ENCODE measurements at places on chromosomes 5 and 9. TPM values are rescaled to one million over a fixed set of nuclear protein-coding genes. Genes with fewer than 3 reads are reported as not detected.

GRCh38 chr9:94934816-94935328 lies 208.4 kb downstream of the AOPEP start:
- no peaks in the 10 kb centered on the region for H3K27me3 ChIP-seq
- DNase-seq = no peak
- H3K4me1 ChIP-seq = peaks cover 22% of the 10 kb centered on the region

GCNT4 gene
- total RNA-seq = 2.5 TPM

MPDZ gene
- 26.3 TPM for total RNA-seq

GRCh38 chr5:154291917-154292316 lies 101.4 kb downstream of the GALNT10 start:
- DNase-seq = no peak
- H3K27me3 ChIP-seq = no peaks in the 10 kb centered on the region
- H3K36me3 ChIP-seq = no peaks in the 10 kb centered on the region
- no peak overlapping the region for H3K27ac ChIP-seq
- H3K4me1 ChIP-seq = peaks cover 18% of the 10 kb centered on the region

IRX1 gene
- total RNA-seq = not detected

SPINK6 gene
- not detected for total RNA-seq

GRCh38 chr5:159231167-159231566 lies 21.8 kb upstream of the RNF145 start:
- no peak overlapping the region for H3K27ac ChIP-seq
- no peaks in the 10 kb centered on the region for H3K36me3 ChIP-seq
- H3K4me1 ChIP-seq = no peaks in the 10 kb centered on the region

DNA sequence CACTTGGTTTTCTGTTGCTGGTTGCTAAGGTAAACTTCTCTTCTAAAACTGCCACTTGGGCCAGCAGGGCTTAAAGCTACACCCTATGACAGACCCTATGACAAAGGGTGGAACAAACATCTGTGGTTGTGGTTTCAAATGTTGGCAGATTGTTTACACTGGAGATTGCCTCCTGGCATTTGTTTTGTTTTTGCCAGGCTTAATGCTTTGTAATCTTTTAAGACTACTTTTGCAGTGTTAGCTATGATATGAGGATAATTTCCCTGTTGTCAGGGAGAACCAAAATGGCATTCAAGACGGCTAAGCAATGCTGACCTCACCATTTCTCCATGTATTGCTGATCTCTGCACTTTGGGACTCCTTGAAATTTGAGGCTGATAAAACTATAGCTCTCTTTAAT lies 50.3 kb downstream of the MAMDC2 start:
- H3K27ac ChIP-seq = no peak overlapping the region
- no peak overlapping the region for H3K4me3 ChIP-seq
- no peak for DNase-seq
- no peaks in the 10 kb centered on the region for H3K36me3 ChIP-seq

SPOCK1 gene
- total RNA-seq = 11.3 TPM

GRCh38 chr5:178790371-178790770 lies 59.9 kb upstream of the ZNF354A start:
- H3K27me3 ChIP-seq = peaks cover 2% of the 10 kb centered on the region
- no peak overlapping the region for H3K27ac ChIP-seq
- no peaks in the 10 kb centered on the region for H3K4me1 ChIP-seq
- no peak overlapping the region for H3K4me3 ChIP-seq
- DNase-seq = no peak

PCDHB6 gene
- 0.34 TPM for total RNA-seq

- no peaks in the 10 kb centered on the region for H3K27me3 ChIP-seq
- no peak overlapping the region for H3K27ac ChIP-seq
- no peak for DNase-seq
- H3K4me3 ChIP-seq = no peak overlapping the region
- no peaks in the 10 kb centered on the region for H3K36me3 ChIP-seq
Measured at GRCh38 chr9:103364753-103365152, 369.6 kb downstream of the CYLC2 start.

IRGM gene
- total RNA-seq = not detected

SH3RF2 gene
- total RNA-seq = 64.1 TPM

DNA sequence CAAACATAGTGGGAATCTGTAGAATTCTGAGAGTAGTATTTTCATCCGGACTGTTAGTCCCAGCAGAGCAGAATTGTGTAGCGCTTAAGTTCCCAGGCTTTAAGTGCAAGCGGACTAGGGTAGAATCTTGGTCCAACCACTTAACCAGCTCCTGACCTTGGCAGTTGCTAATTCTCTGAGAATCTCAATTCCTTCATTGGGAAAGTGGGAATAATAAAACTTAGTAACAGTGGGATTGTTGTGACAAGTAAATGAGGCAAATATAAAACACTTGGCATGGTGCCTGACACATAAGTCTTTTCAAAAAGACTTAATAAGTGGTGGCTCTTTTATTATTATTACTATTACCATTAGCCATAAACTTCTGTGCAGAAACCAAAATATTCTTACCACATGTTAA lies 8.4 kb upstream of the SLC1A3 start:
- no peaks in the 10 kb centered on the region for H3K36me3 ChIP-seq
- no peak for DNase-seq
- H3K27me3 ChIP-seq = no peaks in the 10 kb centered on the region
- no peaks in the 10 kb centered on the region for H3K4me1 ChIP-seq

DNA sequence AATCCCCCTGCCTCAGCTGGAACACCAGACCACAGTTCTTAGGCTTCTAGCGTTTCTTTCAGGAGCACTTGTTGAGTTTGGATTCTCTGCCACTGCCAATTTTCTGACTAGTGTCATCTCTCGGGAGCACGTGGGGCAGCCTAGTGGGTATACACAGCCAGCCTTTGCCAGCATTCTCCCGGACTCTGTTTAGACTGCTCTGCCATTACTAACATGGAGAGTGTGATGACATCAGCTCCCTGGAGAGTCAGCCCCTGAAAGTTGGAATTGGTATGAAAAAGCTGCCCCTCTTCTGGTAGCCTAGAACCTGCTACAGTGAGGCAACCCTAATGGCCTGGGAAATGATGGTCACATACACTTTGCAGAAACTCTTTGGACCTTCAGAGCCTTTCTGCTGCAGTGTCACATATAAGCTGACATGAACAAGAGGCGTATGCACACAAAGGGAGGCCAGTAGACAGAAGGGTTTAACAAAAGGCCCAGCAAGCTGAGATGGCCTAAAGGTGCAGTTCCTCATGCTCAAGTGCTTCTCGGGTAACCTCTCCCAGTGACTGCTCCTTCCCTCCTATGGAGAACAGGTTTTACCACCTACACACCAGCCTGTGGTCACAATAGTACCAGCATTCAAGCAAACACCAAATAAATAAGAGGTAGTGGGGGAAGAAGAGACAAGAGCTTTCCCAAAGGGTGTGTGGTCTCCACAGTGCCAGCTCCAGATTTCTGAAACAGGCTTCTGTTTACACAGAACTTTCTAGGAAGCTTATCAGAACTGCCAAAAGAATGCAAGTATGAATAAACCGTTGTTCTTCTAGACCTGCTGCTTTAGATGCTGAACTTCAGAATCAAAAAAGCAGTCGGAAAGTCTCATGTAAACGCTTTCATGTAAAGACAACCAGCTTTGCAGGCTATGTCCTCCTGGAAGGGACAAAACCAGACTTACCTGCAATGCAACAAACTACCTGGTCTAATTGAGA lies 16.5 kb downstream of the SPACA9 start:
- H3K27ac ChIP-seq = no peak overlapping the region
- DNase-seq = no peak
- no peaks in the 10 kb centered on the region for H3K4me1 ChIP-seq
- H3K4me3 ChIP-seq = no peak overlapping the region

- DNase-seq = no peak
- no peaks in the 10 kb centered on the region for H3K27me3 ChIP-seq
- peak overlapping the region; percentile 63 for H3K27ac ChIP-seq
- no peak overlapping the region for H3K4me3 ChIP-seq
- H3K36me3 ChIP-seq = peaks cover 1% of the 10 kb centered on the region
Measured at GRCh38 chr5:79619854-79620253, 7.6 kb downstream of the TENT2 start.

PDE6A gene
- 0.05 TPM for total RNA-seq

FUBP3 gene
- total RNA-seq = 17.9 TPM

GRCh38 chr9:38119560-38120236 lies 50.7 kb upstream of the SHB start:
- no peaks in the 10 kb centered on the region for H3K36me3 ChIP-seq
- no peak overlapping the region for H3K27ac ChIP-seq
- H3K4me3 ChIP-seq = no peak overlapping the region
- H3K4me1 ChIP-seq = no peaks in the 10 kb centered on the region
- H3K27me3 ChIP-seq = no peaks in the 10 kb centered on the region
- DNase-seq = no peak

PCDHB13 gene
- 0.81 TPM for total RNA-seq

GPR150 gene
- not detected for total RNA-seq

DNA sequence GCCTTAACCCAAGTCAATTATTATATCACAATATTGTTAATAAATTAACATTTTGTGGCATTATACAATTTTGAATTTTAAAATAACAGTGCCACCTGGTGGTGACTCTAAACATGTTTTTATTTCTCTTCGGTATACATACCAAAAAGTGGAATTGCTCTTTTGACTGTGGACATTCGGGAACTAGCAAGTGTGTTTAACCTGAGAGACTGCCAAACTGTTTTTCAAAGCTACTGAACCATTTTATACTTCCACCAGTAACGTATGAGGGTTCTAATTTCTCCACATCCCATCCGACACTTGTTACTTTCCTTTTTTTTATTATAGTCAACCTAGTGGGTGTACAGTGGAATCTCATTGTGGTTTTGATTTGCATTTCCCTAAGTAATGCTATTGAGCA lies 18.3 kb upstream of the HSDL2 start:
- no peak overlapping the region for H3K27ac ChIP-seq
- H3K4me3 ChIP-seq = no peak overlapping the region
- H3K4me1 ChIP-seq = no peaks in the 10 kb centered on the region
- no peaks in the 10 kb centered on the region for H3K36me3 ChIP-seq
- no peaks in the 10 kb centered on the region for H3K27me3 ChIP-seq

PCA3 gene
- total RNA-seq = not detected

GRCh38 chr5:132426525-132427138 lies 57.1 kb downstream of the SLC22A5 start:
- H3K4me3 ChIP-seq = peak overlapping the region; percentile 36
- no peaks in the 10 kb centered on the region for H3K27me3 ChIP-seq
- peaks cover 4% of the 10 kb centered on the region for H3K36me3 ChIP-seq
- peak; percentile 92 for DNase-seq
- H3K27ac ChIP-seq = peak overlapping the region; percentile 82

CNTNAP3 gene
- 0.63 TPM for total RNA-seq

TMEM174 gene
- not detected for total RNA-seq

DNA sequence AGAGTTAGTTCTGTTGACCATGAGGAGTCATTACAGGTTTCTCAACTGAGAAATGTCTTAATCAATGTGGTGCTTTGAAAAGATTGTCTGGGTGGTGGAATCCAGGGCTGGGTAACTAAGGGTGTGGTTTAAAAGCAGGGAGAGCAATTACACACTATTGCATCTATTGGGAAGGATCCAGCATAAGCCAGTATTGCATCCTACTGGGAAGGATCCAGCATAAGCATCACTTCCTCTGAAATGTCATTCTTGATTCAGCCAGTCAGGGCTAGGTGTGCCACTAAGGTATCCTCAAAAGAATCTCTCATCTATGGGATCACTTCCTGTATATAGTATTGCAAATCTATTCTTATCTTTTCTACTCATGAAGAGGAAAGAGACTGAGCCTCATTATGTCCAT lies 38.6 kb downstream of the ELOVL7 start:
- no peaks in the 10 kb centered on the region for H3K27me3 ChIP-seq
- no peak for DNase-seq
- no peaks in the 10 kb centered on the region for H3K36me3 ChIP-seq
- no peak overlapping the region for H3K4me3 ChIP-seq

- DNase-seq = no peak
- H3K27ac ChIP-seq = no peak overlapping the region
- no peak overlapping the region for H3K4me3 ChIP-seq
- no peaks in the 10 kb centered on the region for H3K36me3 ChIP-seq
Measured at GRCh38 chr5:94793113-94793815, 174.8 kb downstream of the SLF1 start.
